ENCODE measurements at places on chromosomes 16 and 17.

DNA sequence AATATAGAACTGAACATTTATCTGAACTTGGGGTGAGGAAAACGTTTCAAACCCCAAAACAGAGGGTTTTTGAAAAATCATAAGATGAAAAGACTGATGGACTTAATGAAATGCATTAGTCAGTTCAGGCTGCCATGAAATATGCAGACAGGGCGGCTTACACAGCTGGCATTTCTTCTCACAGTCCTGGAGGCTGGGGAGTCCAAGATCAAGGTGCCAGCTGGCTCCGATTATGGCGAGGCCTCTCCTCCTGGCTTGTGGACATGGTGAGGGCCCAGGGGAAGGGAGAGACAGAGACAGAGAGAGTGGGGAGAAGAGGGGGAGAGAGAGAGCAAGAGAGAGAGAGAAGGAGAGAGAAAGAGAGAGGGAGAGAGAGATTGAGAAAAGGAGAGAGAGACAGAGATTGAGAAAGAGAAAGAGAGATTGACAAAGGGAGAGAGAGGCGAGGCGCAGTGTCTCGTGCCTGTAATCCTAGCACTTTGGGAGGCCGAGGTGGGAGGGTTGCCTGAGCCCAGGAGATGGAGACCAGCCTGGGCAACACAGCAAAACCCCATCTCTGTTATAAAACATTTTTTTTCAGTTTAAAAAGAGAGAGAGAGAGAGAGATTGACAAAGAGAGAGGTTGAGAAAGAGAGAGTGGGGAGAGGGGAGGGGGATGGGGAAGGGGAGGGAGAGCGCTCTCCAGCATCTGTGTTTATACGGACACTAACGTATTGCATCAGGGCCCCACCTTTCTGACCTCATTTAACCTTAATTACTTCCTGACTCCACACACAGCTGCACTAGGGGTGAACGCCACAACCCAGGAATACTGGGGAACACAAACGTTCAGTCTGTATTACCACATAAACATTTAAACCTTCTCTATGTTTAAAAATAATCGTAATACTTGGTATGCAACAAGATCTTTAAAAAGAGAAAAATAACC lies 24.6 kb upstream of the RPH3AL start:
- DNase-seq, result no peak

GRCh38 chr16:57611181-57611580 lies 17.2 kb upstream of the ADGRG1 start:
- DNase-seq, result no peak

DNA sequence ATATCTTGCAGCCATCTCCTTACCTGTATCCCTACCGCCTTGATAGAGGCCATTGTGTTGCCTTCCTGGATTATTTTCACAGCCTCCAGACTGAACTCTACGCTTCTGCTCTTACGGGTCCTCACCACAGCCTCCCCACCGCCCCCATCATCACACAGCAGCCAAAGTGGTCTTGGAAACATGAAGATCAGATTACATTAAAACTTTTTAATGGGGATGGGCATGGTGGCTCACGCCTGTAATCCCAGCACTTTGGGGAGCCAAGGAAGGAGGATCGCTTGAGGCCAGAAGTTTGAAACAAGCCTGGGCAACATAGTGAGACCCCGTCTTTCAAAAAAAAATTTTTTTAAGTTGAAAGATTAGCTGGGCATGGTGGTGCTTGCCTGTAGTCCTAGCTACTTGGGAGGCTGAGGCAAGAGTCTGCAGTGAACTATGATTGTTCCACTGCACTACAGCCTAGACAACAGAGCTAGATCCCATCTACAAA lies 150.5 kb downstream of the NPIPB5 start:
- no peak for DNase-seq

GRCh38 chr17:16352667-16353316 lies 477 bp downstream of the CENPV start:
- no peak for DNase-seq

- no peak for DNase-seq
Observed at GRCh38 chr16:88687676-88688012, 1.3 kb upstream of the SNAI3 start.

GRCh38 chr17:41959336-41960095 lies 7.1 kb upstream of the CNP start:
- no peak for DNase-seq

DNA sequence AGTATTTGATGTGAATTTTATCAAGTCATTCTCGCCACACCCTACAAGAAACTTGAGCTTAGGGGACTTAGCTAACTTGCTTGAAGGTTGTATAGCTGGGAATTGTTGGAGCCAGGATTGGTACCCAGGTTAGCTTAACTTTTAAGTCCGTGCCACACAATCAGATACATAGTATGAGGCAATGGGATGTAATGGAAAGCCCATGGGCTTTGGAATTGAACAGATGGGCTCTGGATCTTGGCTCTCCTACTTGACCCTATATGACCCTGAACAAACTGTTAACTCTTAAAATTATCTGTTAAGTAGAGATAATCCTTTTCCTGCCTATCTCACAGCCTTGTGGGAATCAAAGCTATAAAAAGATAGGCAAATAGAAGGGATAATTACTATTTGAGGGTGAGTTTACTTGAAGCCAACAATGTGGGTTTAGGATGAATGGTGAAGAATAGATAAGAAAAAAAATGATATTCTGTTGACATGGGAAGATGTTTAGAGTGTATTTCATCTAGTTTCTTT lies 51.9 kb upstream of the CACNG3 start:
- no peak for DNase-seq

DNA sequence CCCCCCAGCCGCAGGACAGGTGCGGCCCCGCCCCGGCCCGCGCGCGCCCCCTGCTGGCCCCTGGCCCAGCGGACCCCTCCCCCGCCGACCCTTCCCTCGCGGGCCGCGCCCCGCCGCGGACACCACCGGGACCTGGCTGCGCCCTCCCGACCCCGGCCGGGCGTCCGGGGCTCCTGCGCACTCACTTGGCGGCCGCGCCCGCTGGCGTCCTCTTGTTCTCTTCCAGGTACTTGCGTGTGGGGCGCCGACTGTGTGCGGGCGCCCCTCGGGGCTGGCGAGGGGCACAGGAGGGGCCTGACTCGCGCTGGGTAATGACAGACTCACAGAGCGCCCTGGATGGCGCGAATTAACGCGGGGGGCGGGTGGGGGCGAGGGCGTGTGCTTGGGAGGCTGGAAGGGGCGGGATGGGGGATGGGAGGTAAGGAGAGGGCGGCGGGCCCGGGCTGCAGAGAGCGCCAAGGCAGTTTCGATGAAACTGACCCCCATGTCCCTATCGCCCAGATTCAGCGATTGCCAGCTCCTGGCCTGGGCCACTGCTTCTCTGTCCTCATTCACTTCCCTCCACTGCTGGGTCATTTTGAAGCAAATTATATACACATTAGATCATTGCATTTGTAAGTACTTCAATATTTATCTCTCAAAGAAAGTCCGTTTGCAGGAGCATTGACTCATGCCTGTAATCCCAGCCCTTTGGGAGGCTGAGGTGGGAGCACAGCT lies 445 bp upstream of the DBNDD1 start:
- DNase-seq, result no peak

GRCh38 chr17:35496451-35497290 lies 40.8 kb downstream of the SLFN12L start:
- no peak for DNase-seq

DNA sequence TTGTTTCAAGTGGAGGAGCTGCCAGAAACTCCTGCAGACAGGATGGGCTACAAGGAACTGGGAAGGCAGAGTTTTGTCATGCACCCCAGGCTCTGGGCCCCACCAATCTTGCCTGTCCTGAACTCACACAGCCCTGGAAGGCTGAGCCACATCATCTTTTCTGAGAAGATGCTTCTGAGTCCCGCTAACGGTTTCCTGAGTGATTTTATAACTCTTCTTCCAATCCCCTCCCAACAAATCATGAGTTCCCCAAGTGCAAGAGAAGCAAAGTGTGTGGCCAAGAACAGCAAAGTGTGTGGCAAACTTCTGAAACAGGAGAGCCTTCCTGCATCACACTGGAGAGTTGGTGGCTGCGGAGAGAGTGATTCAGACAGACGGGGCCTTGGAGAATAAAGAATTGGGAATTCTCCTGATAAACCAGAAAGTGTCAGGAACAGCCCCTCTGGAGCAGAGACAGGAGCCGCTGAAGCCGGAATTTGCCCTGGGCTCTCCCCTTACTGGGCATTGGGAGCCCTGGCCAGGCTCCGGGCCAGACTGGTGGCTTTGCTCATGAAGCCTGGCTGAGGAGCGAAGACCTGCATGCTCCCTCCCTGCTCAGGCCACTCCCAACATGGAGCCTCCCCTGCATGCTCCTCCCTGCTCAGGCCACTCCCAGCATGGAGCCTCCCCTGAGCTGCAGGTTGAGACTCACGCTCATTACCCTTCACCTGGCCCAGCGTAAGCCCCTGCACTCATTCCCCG lies 47.2 kb downstream of the PITPNM3 start:
- DNase-seq, result no peak

- no peak for DNase-seq
Observed at GRCh38 chr16:24738895-24739294, 9.4 kb downstream of the TNRC6A start.

DNA sequence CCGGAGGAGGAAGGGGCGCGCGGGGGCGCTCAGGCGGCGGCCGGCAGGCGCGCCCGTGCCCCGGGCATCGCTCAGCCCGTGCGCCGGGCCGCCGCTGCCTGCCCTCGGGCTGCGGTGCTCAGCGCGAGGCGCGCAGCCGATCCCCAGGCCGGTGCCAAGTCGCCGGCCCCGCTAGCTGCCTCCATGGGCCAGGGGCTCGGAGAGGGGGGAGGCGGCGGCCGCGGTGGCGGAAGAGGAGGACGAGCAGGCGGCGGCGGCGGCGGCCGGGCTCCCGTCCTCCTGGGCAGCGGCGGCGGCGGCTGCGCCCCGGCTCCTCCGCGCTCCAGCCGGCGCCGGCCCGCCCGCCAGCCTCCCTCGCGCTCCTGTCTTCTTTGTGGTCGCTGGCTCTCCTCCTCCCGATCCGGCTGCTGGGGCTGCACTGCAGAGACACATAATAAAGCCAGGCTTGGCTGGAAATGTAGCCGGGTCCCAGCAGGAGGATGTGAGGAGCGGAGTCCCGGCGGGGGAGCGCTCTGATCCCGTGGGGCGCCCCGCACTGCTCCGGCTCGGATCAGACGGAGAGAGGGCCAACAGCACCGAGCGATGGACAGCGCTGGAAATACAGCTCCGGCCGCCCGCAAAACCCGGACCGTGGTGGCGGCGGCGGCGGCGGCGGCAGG lies 889 bp upstream of the ZNF423 start:
- no peak for DNase-seq

- no peak for DNase-seq
Observed at GRCh38 chr16:46885960-46886763, 2.0 kb downstream of the GPT2 start.

DNA sequence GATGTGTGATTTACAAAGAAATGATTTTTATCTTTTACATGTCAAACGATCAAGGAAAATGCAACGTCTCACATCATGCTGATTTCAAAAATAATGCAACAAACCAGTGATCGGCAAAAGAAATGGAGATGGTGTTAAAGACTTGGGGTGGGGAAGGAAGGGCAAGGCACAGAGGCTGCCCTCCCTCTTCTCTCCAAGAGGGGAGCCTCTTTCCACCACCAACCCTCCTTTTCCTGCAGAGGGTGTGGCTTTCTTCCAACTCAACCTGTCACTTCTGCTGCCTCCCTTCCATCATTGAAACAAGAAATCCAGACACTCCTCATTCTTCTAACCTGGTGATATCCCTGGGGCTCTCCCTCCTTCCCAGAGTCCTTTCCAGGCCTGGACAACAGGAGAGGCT lies 320.8 kb downstream of the SLC39A11 start:
- DNase-seq, result no peak

DNA sequence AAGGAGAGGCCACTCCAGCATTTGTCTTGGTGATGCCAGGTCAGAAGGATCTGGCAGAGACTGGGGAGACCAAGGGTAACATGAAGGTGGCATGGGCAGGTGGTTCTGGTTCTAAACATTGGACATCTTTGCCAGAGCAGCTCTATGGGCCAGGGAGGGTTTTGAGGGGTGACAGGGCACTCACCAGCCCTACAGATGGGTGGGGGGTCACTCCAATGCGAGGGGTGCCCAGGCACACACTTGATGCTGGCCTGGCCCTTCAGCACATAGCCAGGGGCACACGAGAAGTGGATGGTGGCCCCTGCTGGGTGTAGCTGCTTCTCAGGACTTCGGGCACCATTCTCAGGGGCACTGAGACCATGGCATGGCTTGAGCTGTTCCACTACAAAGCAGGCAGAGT lies 5.5 kb upstream of the PHF12 start:
- DNase-seq, result no peak

DNA sequence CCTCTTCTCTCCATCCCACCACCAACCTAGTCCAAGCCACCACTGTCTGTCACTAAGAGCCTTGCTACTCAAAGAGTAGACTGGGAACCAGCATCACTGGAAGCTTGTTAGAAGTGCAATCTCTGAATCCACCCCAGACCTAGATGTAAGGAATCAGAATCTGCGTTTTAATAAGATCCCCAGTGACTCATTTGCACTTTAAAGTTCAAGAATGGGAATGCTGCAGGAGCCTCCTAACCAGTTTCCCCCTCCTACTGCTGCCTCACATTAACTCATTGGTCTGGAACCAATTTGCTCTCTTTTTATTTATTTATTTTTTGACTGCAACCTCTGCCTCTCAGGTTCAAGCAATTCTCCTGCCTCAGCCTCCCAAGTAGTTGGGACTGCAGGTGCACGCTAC lies 19.8 kb upstream of the LYRM9 start:
- no peak for DNase-seq

DNA sequence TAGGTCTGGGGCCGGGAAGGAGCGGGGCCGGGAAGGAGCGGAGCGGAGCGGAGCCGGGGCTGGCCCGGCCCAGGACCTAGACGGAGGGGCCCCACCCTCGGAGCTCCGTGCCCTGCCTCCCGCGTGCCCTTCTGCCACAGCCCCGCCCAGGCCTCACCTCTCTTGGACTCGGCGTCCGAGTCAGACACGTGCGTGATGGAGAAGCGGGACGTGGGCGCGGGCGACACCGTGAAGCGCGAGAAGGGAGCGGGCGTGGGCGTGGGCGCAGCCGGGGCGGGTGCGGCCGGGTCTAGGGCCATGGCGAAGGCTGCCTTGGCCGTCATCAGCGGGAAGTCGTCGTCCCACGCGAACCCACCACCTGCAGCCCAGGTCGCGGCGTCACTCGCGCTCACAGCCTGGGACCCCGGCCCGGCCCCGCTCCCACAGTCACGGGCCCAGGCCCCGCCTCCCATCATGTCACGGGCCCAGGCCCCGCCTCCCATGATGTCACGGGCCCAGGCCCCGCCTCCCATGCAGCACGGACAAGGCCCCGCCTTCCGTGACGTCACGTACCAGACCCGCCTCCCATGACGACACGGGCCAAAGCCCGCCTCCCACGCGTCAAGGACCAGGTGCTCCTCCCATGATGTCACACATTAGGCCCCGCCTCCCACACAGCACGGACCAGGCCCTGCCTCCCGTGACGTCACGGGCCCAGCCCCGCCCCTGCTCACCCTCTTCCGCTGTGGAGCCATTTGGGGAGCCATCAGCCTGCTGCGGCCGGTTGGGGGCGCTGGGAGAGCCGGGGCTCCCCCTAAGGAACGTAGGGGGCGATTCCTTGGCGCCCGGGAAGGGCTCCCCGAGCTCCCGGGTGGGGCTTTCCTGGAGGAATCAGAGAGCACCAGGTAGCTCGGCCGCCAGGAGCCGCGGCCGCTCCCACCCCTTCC lies 45.8 kb upstream of the PVALEF start:
- peak; percentile 65 for DNase-seq
